GM20000 (cell line): ENCODE measurements at places on chromosomes 7 and 10.

- no peak for DNase-seq
Observed at GRCh38 chr10:127291329-127291728, 94.9 kb upstream of the INSYN2A start.

DNA sequence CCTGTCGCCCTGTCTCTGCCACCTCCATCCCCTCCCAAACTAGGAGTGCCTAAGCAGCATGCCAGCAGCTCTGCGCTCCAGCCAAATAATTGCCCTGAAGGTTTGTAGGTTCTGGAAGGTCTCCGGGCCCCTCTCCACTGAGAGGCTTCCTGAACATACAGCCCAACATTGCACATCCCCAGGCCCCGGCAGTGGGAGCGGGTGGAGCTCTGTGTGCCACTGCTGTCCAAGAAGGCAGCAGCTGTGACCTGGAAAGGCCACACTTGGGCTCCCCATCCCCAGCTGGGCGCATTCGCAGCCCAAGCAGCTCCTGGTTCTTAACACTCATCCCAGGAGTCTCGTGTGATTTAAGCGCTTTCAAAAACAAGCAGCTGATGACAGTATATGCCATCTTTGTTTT is 95.7 kb downstream of the COL13A1 start:
- no peak for DNase-seq

- DNase-seq = no peak
Observed at GRCh38 chr10:49074836-49075682, 40.3 kb downstream of the VSTM4 start.

DNA sequence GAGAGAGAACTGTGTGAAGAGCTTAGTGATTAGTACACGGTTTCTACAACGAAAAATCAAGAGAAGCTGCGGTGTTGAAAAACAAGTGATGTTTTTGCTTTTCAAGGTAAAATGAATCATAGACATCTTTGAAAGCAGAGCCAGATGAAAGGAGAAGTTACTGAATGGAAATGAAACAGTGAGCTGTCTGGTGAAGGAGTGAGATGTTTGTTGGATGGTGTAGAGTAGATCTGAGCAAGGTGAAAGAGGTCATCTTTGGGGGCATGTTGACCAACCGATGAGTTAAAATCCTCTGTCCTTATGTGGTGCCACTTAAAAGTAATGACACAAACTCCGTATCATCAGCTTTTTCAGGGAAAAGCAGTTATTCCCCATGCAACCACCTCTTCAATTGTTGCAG is 177.4 kb downstream of the CDCA7L start:
- no peak for DNase-seq

- peak; percentile 8 for DNase-seq
Observed at GRCh38 chr7:44713680-44714335, 34.8 kb upstream of the ZMIZ2 start.

DNA sequence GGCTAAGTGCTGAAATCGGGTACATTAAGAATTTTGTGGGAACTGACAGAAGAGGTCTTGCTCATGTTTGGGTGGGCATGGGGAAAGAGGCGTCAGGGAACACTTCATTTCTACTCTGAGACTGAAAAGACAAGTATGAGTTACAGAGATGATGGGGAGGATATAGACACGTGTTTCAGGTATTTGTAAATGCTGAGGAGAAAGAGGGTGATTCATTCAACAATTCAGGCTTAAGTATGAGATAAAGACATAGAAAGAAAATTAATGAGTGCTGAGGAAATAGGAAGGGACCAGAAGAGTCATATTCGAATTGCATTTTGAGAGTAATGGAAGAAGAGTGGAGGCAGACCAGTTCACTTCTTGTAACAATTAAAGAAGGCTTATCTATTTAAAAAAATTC is 143.6 kb downstream of the HBP1 start:
- DNase-seq = no peak

- no peak for DNase-seq
Observed at GRCh38 chr10:24568042-24568441, 155.6 kb downstream of the ARHGAP21 start.
